ENCODE measurements at places on chromosomes 13 and 19.

DNA sequence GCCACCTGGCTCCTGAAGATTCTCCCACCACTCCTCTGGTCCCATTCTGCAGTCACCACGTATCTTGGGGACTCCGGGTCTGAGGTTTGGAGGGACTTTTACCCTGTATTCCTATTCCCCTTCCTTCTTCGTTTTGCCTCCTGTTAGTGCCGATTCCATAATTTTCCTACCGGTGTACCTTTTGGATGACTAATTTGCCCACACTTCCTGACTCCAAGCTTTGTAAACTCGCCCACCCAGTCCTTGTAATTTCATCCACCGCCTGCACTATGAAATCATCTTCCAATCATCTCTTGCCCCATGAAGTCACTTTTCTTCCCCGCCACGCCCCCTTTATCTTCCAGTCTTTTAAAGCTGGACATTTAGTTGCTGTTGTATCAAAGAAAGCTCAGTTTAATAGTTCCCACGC, 572 bp downstream of the UCHL3 start:
- no peak for DNase-seq

- DNase-seq, result no peak
Observed at GRCh38 chr13:27355894-27356293, 68.5 kb upstream of the GTF3A start.

- DNase-seq, result no peak
Observed at GRCh38 chr13:73187106-73187505, 128.3 kb downstream of the KLF5 start.

DNA sequence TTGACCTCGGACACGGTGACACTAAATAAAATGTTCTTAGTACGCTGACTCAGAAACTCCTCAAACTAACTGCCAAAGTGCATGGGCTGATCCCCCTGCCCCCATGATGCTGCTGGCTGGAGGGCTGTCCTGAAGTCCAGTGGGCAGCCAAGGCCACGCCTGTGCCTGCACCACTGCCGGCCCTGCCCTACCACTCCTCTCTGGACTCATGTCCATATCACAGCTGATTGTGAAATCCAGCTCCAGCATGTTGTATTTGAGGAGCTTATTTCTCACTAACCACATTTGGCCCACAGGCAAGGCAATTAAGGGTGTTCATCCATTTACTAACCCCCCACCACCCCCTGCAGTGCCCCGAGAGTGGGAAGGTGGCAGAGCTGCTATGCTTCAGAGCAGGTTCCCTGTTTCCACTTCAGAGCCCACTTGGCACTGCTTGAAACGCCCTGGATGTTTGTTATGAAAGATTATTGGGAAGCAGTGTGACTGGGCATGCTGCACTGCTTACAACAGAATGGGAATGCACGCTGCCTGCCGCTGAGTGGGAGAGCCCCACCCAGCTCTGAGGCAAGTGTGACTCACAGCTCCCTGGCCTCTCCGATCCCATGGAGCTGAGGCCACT, 114.0 kb downstream of the UQCRFS1 start:
- DNase-seq, result no peak

GRCh38 chr13:43776006-43776405, 10.8 kb downstream of the ENOX1 start:
- no peak for DNase-seq

GRCh38 chr13:100409132-100409531, 179.5 kb downstream of the GGACT start:
- no peak for DNase-seq

DNA sequence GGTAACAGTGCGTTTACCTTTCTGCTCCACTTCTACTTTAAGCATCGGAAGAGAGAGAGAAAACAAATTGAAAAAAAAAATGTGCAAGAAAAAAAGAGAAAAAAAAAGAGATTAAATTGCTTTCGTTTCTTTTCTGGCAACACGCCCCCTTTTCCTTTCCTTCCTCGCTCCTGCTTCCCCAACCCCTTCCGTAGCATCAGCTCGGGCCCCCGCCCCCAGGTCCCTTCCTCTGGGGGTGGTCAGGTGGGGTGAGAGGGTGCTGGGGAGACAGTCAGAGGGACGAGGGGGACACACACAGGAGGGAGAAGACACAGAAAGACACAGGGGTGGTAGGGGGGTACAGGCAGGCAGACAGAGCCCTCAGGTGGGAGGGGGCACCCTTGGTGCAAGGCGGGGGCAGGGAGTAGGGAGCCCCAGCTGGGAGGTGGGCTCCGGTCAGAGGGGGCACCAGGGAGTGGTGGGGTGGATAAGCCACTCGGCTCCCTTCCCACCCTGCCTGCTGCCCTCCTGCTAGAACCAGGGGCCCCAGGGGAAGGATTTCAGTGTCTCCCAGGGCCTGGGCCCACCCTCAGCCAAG, 30.7 kb upstream of the ASF1B start:
- no peak for DNase-seq

- no peak for DNase-seq
Observed at GRCh38 chr19:50178320-50178719, 15.2 kb upstream of the IZUMO2 start.

- no peak for DNase-seq
Observed at GRCh38 chr13:49292742-49293486, 45.2 kb downstream of the CDADC1 start.

- no peak for DNase-seq
Observed at GRCh38 chr13:75762955-75763354, 126.8 kb downstream of the LMO7 start.

- DNase-seq, result no peak
Observed at GRCh38 chr13:29858667-29859066, 8.2 kb upstream of the UBL3 start.

DNA sequence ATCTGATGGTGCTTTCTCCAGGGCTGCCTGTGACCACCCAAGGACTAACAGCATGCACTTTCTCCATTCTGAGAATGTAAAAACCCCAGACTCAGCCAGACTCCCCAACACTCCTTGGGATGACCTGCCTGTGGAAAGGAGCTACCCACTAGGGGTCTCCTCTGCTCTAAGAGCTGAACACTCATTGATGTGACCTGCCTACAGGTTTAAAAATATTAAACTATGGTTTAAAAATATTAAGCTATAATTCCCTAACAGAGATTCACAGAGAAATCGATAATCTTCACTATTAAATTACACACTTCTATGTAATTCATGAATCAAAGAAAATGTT, 696.2 kb upstream of the SLITRK5 start:
- no peak for DNase-seq

DNA sequence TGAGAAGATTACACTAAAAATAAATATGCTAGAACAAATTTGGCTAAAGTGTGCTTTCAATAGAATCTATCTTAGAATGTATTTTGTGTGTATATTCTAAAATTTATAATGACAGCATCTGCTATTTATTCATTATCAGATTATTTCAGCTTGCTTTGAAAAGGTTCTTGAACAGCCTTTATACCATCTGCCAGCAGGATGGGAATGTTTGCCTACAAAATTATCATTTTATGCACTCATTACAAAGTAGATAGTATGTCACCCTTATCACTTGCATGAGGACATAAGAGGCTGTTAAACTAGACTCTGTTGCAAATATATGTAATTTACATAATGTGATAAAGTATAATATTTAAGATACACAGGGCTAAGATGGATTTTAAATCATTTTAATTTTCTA, 1286.9 kb upstream of the PCDH20 start:
- DNase-seq, result no peak

DNA sequence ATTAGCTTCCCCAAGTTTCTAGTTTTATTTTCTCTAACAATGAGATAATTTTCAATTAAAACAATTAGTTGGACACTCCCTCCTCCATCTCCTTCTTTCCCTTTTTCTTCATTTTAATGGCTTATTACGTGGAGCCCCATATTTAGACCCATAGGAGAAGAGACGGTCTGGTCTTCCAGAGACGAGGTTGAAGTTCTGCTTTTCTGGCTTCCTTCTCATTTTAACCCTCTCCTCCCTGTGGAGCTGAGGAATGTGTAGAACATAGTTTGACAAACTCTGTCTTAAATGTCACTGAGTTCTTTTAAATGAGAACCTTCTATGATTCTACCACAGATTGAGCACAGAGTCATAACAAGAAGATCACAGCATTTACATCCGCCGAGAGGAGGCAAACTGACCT, 86.8 kb downstream of the EDNRB start:
- no peak for DNase-seq

- DNase-seq, result no peak
Observed at GRCh38 chr13:109100705-109101304, 471.4 kb downstream of the MYO16 start.

DNA sequence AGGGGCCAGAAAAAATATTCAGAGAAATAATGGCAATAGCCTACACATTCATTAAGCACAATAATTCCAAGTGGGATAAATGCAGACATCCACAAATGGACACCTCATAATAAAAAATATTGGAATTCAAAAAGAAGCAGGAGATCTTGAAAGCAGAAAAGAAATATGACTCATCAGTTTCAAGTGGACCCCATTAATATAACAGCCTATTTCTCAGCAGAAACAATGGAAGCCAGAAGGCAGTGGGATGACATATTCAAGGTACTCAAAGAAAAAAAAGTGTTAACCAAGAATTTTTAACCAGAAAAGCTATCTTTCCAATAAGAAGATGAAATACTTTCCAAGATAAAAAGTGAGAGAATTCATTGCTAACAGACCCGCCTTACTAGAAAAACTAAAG, 48.4 kb upstream of the CYP2A13 start:
- DNase-seq, result no peak

GRCh38 chr13:58728126-58728525, 1096.6 kb downstream of the PCDH17 start:
- DNase-seq, result no peak

GRCh38 chr19:2993579-2993978, 16.2 kb downstream of the TLE6 start:
- no peak for DNase-seq

- no peak for DNase-seq
Observed at GRCh38 chr19:38765214-38765613, 8.1 kb downstream of the LGALS7 start.

- DNase-seq, result no peak
Observed at GRCh38 chr13:41603917-41604316, 146.6 kb downstream of the RGCC start.

DNA sequence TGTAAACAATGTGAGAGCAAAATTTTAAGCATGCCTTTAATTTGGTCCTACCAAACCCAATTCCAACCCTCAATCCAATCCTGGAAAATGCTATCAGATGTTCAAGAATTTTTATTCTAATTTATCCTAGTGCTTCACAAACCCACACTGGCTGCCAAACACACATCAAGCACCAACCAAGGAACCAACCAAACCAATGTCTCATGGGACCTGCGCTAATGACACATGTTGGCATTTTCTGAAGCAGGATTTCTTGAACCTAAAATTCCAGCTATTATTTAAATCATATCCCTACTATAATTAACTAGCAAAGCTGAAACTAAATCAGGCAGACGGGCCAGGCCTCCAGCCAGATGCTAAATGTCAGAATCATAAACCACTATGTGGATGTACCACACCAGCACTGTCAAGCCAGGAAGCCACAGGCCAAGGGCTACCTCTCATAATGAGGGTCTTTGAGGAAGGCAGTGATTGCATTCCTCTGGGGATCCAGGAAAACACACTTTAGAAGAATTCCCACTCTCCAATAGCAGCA, 5.8 kb downstream of the LATS2 start:
- DNase-seq, result no peak

DNA sequence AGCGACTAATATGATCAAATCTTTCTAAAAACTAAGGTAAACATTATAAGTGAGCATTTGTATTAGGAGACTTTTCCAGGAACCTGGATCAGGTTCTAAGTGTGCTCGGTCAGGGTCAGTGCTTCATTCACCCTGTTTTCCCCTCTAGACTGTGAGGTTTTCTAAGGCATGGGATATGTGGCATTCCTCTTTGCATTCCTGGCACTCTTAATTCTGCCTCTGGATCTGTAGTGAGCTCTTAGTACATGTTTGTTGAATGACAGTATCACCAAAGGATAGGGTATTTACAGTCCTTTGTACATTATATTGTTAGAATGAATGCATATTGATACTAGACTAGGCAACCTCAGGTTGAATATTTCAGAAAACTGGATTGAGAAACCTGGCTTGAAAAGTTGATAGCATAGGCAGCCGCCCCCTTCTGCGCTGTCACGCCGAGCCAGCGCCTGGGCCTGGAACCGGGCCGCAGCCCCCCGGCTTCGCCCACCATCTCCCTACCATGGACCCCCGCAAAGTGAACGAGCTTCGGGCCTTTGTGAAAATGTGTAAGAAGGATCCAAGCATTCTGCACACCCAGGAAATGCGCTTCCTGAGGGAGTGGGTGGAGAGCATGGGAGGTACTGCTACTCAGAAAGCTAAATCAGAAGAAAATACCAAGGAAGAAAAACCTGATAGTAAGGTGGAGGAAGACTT, 156.5 kb downstream of the KCNRG start:
- no peak for DNase-seq

GRCh38 chr19:19211499-19212420, at the start of gene NCAN:
NCAN (plus strand) TSS chr19:19211958; CDS start chr19:19216954, 4,996 bp downstream.
- no peak for DNase-seq

DNA sequence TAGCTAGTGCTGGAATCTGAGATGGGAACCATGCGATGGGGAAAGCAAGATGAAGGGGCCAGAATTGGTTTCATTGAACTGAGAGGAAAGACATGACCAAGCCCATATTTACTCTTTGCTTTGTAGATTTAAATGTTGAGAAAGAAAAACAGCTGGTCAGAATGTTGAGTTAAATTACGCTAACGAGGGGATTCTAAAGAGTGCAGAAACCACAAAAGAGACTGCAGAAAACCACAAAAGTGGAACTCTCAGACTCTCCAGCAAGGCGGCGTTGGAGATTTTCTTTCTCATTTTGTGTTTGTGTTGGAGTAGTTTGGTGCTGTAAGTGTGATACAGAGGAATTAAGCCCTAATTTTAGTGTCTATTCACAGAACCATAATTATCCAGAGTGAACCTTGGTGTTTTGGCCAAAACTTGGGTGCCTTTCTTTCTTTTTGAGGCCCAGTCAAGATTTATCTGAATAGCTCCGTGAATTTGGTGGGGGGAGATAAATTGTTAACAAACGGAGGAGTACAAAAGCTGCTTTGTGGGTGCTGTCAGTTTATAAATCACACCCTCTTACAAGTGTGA, 26.3 kb downstream of the SAE1 start:
- DNase-seq, result no peak

- no peak for DNase-seq
Observed at GRCh38 chr13:94660695-94661326, 51.5 kb downstream of the SOX21 start.

- no peak for DNase-seq
Observed at GRCh38 chr13:78884571-78884970, 225.6 kb upstream of the OBI1 start.

DNA sequence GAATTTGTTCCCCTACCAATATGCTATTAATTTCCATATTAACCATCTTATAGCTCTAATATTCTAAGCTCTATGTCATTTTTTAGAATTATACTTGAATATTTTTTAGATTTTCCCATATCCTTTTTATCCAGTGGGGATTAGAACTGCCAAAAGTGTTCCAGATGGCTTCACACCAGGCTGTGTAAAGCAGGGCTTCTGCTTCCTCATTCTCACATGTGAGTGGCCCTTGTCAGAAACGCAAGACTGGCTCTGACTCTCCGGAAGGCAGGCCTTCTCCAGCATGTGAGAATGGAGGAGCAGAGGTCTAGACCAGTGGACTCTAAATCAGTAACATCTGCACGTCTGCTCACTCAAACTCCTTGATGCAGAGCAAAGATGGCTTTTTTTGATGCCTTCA, 650.1 kb downstream of the FGF9 start:
- DNase-seq, result no peak

Measured in H1 (cell line).